ENCODE measurements at places on chromosomes 5 and 9.

- DNase-seq: no peak
Observed at GRCh38 chr9:106678273-106678672, 184.7 kb upstream of the ZNF462 start.

DNA sequence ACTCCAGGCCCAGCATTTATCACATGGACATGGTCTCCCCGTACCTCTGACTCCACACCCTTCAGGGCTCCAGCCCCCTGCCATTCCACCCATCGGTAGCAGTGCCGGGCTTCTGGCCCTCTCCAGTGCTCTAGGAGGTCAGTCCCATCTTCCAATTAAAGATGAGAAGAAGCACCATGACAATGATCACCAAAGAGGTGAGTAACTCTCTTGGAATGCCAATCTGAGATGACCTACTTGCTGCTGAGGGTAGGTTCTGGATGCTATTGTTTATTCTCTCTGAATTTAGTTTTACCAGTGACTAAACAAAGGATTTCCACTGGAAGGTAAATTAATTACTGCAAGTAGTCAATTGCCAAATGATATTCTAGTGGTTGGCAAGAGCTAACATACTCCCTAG lies 80.8 kb downstream of the TLE4 start:
- no peak for DNase-seq

GRCh38 chr5:134958755-134959154 lies 9.0 kb upstream of the CATSPER3 start:
- DNase-seq: no peak

GRCh38 chr9:124356745-124357390 lies 58.4 kb downstream of the PSMB7 start:
- DNase-seq: no peak

- no peak for DNase-seq
Observed at GRCh38 chr5:64570395-64570996, 64.7 kb downstream of the RGS7BP start.

- DNase-seq: no peak
Observed at GRCh38 chr9:19694601-19695000, 94.2 kb downstream of the SLC24A2 start.

- no peak for DNase-seq
Observed at GRCh38 chr5:66987126-66987525, 209.5 kb downstream of the CD180 start.

DNA sequence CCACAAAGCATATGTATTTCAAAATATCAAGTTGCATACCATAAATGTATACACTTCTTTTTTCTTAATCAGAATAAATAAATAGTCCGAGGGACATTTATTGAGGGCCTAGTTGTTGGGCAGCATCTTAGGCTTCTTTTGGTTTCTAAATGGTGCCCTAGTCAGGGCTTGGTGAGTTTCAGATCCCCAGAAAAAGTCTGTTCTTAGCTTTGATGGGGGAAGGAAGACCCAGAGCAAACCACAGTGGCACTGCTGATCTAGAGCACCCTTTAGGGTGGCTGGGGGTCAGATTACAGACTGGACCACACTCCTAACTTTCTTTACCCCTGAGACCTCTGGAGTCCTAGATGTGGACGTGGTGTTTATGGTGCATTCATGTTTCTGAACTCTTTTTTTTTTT lies 97.8 kb downstream of the C9orf152 start:
- DNase-seq: no peak

DNA sequence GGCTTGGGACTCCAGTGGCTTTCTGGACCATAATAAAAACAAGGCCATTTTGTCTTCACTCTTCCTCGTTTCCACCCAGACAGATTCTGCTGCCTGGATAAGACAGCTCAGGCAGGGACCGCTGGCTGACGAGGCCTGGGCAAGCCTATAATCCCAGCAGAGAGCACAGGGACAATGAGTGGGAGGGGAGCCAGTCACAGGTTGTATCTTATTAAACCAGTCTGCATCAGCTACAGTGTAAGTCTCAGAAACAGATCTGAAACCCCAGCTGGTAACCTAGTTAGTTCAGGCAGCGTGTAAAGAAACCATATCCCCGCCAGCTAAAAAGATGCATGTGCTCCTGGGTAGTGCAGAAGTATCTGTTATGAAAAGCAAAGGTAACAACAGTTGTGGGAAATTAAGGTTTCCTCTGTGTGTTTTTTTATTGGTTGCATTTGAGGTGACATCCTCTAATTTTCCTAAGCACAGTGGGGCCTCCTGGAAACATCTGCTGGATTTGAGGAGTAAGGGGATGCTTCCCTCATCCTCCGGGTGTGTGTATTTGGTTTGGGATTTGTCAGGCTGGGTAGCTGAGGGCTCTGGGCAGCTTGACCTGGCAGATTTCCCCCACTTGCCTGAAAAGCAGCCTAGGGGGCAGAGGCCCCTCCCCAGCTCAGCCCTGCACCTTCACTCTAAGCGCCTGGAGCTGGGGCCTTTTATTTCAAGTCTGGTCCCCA lies 15.2 kb upstream of the TAL2 start:
- no peak for DNase-seq

DNA sequence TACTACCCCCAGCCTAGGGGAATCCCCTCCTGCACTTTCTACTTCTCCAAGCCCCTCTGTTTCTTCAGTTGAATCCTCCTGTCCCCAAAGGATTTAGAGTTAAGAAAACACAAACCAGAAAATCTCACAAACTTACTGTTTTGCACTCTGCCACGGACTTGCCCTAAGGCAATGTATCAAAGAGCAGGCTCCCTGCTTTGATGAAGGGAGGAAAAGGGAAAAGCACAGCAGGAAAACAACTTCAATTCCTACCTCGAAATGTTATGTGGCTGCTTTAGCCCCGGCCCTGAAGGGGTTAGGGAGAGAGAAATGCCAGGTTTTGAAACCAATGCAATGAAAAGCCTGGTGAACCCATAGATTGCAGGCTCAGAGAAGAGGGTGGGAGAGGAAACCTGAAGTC lies 254.7 kb downstream of the MAN2A1 start:
- DNase-seq: no peak

- no peak for DNase-seq
Observed at GRCh38 chr9:104836767-104837166, 72.8 kb downstream of the NIPSNAP3B start.

DNA sequence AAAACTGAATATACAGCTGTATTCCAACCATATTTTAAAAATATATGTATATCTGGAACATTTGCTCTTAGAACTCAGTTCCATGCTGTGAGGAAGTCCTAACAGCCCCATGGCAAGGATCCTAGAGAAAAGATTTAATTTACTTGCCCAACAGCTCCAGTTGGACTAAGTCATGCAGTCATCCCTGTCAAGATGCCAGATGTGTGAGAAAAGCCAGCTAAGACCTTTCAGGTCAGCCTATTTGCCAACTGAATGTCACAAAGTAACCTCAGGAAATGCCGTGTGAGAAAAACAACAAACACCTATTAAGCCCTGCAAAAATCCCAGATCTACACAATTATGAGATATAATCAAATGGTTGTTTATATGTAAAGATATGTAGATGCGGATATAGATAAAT lies 416.3 kb downstream of the NR2F1-AS1 start:
- no peak for DNase-seq
